ENCODE measurements at places on chromosomes 3 and 15. TPM values are rescaled to one million over a fixed set of nuclear protein-coding genes. Genes with fewer than 3 reads are reported as not detected.

DNA sequence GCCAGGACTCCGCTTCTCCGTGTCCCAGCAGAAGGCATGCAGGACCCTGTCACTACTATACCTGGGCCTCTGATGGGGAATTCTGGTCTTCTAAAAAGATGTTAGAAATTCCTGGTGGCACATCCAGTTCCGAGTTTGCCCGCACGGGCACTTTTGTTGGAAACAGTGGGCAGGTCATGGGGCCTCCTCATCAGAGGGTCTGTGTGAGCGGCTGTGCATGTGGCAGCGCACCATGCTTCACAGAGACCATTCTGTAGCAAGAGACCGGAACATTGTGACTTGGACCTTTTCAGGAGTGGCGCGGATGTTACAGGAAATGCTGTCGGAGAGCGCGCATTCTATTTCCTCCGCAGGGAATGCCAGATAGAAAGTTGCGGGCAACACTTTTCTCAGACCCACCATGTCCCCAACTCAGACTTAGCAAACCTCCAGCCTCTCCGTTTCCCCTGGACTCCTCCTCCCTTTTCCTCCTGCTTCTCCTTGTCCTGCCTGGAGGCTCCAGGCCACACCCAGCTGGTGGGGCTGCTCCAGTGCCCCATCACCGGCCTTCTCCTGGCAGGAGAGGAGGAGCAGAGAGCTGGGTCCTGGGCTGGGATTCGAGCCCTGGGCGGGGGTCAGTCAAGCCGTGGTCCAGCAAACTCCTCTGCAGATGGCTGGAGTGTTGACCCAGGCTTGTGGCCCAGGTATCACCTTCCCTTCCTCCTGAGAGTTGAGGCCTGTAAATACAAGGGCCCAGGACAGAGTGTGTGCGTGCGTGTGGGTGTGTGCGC lies 46.6 kb downstream of the KLF13 start:
- no peak for DNase-seq

- DNase-seq, result no peak
These were observed 5.1 kb downstream of the DUOX1 start for GRCh38 chr15:45134682-45135604.

- DNase-seq, result no peak
These were observed 6.1 kb upstream of the TMEM207 start for GRCh38 chr3:190455828-190456227.

GRCh38 chr3:21785765-21786437 lies 34.9 kb upstream of the ZNF385D start:
- no peak for DNase-seq

DNA sequence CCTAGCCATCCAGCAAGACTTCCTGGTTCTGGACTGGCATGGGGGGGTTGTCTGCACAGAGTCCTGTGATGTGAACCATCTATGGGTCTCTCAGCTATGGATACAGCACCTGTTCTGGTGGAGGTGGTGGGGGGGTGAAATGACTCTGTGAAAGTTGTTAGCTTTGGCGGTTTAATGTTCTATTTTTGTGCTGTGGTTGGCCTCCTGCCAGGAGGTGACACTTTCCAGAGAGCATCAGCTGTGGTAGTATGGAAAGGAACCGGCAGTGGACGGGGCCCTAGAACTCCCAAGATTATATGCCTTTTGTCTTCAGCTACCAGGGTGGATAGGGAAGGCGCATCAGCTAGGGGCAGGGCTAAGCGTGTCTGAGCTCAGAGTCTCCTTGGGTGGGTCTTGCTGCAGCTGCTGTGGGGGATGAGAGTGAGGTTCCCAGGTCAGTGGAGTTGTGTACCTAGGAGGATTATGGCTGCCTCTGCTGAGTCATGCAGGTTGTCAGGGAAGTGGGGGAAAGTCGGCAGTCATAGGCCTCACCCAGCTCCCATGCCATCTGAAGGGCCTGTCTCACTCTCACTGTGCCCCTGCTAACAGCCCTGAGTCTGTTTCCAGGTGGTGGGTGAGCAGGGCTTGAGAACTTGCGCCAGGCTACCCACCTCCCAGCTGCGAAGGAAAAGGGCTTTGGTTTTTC lies 7.1 kb upstream of the LARS2 start:
- no peak for DNase-seq

- DNase-seq, result no peak
These were observed 21.7 kb downstream of the GTF2E1 start for GRCh38 chr3:120764206-120764605.

DNA sequence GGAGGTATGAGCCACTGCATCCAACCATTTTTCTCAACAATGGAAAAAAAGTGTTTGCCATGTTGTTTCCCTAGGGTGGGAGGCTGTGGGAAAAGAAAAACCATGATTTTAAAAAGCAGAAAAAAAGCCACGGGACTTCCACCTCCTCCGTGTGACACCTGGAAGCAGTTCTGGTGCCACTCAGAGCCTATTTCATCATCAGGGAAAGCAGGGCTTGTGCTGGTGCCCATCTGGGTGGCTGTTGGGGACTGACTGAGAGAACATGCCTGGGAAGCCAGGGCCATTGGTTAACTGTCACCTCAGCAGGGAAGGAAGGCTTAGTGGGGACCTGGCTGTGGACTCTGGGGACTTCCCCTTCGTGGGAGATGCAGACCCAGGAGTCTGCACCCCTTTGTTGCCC lies 7.3 kb downstream of the RNU5B-1 start:
- no peak for DNase-seq

- DNase-seq, result no peak
These were observed 170.8 kb upstream of the MITF start for GRCh38 chr3:69568458-69568857.

DNA sequence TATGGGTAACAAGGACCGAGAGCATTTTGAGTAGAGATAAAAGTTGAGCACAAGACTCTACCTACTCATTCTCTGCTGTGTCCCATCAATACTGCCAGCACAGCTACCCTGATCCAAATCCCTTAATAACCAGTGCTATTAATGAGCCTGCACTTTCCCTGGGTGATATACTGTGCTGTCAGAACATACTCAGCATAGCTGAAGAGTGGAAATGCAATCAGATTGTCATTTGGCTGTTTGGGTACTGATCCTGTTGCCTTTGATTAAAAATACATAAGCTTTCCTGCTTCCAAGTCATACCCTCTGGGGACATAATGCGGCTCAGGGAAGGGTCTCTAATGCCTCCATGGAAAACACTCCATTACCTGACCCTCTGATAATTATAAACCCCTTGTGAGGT lies 917.5 kb downstream of the SQOR start:
- DNase-seq, result no peak

GRCh38 chr3:157123621-157124020 lies 36.3 kb downstream of the CCNL1 start:
- no peak for DNase-seq

DNA sequence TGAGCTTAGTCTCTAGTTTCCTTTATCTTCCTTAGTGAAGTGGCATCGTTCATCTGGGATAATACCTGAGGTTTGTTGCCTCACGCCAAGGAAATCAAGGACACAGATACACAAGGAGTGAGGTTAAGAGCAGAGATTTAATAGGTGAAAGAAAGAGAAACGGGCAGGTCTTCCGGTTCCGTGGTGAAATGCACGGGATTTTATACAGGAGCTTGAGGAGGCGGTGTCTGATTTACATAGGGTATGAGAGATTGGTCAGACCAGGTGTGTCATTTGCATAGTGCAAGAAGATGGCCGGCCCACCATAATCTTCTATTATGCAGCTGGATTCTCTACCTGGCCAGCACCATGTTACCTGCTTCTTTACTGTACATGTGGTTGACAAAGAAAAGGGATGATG lies 17.2 kb downstream of the ARRDC4 start:
- no peak for DNase-seq

DNA sequence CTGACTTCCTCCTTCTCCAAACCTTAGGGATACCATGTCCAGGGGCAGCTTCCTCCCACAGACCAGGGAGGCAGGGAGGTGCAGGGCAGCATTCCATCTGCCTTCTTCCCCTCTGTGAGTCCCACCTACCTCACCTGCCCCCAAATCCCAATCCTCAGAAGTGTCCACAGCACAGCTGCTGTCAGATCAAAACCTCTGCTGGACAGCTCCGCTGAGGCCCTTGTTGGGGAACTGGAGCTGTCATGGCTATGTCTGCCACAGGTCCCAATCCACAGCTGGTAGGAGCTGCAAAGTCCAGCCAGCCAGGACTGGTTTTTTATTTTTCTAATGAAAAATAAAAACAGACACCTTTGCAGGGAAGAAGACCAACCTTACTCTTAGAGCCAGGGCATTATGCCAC lies 40.7 kb upstream of the TBC1D21 start:
- no peak for DNase-seq

DNA sequence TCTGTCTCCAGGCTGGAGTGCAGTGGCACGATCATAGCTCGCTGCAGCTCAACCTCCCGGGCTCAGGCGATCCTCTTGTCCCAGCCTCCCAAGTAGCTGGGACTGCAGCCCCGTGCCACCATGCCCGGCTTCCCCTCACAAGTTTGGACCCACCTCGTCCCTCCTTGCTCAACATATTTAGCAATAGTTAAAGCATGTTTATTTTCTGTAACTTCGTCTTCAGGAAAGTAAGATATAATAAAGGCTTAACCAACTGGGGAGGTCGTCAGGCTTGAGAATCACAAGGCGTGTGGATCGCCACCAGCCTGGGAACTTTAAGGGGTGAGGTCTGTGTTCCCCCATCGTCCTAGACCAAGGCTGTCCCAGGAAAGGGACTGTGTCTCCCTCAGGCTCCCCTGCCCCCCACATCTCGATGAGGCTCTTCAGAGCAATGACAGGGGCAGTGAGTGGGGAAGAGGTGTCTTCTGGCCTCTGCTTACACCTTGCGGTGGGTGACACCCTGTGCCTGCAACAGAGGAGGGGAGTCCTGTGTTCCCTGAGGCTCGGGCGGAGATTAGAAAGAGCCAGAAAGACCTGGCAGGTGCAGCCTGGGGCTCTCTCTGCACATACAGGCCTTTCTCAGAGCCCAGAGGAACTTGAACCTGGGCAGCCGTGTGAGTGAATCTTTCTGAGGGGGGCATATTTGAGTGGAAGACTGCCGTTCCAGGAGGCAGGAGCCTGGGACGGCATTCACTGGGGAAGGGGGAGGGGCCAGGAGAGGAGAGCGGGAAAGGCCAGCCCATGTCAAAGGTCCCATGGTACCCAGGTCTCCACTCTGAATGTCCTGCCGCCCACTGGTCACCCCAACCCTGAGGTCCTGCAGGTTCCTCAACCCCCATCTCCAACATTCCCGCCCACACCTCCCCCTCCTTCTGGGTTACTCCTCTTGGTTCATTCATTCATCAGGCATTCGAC lies 152.3 kb downstream of the SMAD6 start:
- no peak for DNase-seq

GRCh38 chr3:16789344-16790120 lies 95.2 kb upstream of the PLCL2 start:
- DNase-seq, result no peak

GRCh38 chr3:26058901-26059321 lies 269.0 kb downstream of the OXSM start:
- DNase-seq, result no peak

DNA sequence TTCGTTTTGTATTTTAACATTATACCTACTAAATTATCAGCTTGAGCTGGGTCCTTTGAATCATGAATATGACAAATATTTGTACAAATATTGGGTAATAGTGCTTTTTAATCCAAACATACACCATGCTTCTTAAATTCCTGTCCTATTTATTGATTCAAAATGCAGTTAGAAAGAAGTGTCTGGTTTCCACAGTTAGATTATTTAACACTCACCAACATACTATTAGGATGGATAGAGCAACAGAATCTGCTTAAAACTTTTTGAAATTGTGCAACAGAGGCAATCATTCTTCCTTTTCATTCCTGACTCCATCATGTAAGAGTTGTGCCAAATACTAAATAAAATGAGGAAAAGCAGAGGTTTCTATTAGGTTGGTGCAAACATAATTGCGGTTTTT lies 281.2 kb downstream of the LSAMP start:
- no peak for DNase-seq

DNA sequence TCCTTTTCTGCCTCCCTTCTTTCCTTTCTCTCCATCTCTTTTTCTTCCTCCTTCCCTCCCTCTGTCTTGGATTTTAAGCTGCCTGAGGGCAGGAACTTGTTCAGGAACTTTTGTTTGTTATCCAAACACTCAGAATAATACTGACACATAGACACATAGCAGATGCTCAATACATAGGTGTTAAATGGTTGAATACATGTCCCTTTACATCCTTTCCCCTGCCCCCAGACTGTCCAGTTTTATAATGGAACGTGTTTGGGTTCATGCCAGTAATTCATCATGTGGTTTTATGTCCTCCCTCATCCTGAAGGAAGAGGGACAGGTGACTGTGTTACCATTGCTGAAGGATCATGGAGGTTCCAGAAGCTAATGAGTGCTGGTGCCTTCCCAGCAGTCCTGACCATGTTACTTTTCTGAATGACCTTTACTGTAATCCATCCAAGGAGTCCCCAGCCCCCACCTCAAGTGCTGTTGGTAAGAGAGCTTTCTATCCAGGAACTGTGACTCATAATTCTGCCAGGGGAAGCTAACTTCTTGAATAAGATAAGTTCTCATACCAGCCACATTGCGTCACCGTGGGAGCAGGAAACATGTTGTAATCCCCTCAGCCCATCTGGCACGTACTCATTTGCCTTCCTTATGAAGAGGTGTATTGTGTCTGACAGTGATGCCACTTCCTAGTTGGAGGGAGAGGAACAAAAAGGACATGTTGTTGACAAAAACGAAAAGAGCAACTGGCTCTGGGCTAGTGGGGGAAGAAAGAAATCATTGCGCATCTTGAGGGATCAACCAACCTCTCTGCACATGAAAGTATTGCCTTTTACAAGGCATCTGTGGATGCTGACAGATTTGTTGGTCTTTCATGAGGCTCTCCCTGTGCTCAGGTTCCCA lies 52.4 kb downstream of the IL1RAP start:
- peak; percentile 28 for DNase-seq

The IRAK2 gene
- total RNA-seq, result 2.9 TPM

The FETUB gene
- not detected for total RNA-seq

The CLCN2 gene
- total RNA-seq, result 4.7 TPM

The LMAN1L gene
- 0.85 TPM for total RNA-seq

The MESP1 gene
- not detected for total RNA-seq

All from urinary bladder (tissue), 4 donors.